Activated CD8-positive, alpha-beta memory T cell treated with anti-CD3 and anti-CD28 coated beads for 1 hour (primary cell): ENCODE measurements at places on chromosomes 3 and 15.

DNA sequence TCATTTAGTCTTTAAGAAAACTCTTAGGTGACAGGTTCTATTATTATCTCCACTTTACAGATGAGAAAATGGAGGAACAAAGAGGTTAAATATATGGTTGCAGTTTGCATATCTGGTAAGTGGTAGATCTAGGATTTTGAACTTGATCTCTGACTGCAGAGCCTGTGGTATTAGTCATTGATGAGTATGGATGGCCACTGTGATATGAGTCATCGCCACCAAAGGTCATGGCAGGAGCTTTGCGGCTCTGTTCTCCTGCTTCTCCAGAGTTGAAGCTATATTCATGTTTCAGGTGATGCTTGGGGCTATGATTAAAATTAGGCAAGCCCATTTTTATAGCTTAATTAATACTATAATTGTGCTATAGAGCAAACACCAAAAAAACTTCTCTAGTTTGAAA lies 306.2 kb upstream of the DPPA4 start:
- no peak for DNase-seq

DNA sequence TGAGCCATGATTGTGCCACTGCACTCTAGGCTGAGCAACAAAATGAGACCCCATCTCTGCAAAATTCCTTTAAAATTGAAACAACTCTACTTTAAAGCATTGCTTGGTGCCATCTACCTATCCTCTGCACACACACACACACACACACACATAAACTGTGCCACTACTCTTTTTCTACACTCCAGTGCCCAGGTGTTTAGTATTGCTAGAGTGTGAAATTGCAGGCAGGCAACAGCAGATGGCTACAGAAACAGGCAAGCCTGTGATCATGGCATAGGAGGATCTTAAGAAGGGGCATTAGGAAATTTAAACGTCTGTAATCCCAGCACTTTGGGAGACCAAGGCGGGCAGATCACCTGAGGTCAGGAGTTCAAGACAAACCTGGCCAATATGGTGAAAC lies 39.0 kb downstream of the SIDT1 start:
- no peak for DNase-seq

GRCh38 chr15:40029979-40030893 lies 8.7 kb downstream of the SRP14 start:
- no peak for DNase-seq

- DNase-seq, result no peak
Measured at GRCh38 chr15:33864360-33865075, 103.8 kb upstream of the CHRM5 start.

- no peak for DNase-seq
Measured at GRCh38 chr15:100526027-100526481, 2.7 kb downstream of the CERS3 start.

- no peak for DNase-seq
Measured at GRCh38 chr15:28994142-28994830, 108.5 kb downstream of the APBA2 start.

DNA sequence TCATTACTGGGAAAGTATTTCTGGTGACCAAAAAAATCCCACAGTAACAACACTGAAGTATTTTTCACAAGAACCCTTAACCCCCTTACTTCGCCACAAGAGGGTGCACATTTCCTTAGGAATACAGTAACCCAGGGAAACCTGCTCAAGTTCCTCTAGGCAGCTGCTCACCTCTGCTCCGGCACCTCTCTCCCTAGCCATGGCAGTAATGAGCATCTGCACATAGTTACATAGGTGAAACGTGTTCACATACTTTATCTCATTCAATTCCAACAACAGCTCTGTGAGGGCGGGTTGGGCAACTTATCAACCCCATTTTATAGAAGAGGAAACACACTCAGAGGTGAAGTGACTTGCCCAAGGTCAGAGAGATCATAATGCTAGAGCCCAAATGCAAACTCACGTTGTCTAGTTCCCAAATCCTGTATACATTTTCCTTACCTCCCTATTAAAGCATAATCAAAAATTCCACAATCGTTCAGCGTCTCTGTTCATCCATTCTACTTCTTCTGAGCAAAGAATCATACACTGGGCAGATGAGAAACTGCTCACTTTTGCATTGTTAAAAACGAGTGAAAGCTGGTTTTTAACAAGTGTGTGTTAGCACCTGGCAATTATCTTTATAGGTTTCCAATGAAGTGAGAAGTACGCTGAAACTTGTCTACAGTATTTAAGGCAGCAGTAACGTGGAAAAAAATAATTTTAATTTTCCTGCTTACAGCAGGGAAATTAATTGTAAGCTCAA lies 90.7 kb downstream of the IGF2BP2 start:
- DNase-seq, result no peak

GRCh38 chr3:196198771-196199753 lies 12.1 kb downstream of the ZDHHC19 start:
- no peak for DNase-seq

DNA sequence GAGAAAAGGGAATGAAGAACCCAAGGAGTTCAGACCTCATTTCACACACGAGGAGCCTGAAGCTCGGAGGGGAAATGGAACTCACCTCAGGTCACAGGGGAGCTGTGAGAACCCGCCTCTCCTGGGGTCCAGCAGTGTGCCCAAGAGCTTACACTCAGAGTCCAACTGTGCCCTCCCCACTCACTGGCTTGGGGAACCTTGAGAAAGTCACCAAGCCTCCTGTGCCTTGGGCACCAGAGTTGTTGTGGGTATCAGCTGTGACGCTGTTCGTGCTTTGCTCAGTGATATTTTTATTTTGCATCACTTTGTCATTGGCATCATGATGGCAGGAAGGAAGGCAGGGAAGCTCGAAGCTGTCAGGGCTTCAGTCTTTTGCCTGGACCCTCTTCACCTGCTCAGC lies 83.4 kb downstream of the TLE3 start:
- DNase-seq, result no peak

DNA sequence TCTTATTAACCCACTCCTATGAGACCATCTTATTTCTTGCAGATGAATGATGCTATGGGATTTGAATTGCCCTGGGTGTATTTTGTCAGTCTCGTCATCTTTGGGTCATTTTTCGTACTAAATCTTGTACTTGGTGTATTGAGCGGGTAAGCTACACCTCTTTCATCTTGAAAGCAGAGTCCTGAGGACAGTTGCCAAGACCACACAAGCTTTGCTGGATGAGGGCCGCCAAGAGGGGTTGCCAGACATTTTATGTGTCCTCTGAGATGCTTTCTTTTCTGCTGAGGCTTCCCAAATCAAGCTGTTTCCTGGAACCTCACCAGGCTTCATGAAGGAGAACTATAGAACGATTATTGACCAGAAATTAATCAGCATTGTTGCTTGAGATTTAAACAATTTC lies 173.2 kb downstream of the CHDH start:
- DNase-seq, result no peak

DNA sequence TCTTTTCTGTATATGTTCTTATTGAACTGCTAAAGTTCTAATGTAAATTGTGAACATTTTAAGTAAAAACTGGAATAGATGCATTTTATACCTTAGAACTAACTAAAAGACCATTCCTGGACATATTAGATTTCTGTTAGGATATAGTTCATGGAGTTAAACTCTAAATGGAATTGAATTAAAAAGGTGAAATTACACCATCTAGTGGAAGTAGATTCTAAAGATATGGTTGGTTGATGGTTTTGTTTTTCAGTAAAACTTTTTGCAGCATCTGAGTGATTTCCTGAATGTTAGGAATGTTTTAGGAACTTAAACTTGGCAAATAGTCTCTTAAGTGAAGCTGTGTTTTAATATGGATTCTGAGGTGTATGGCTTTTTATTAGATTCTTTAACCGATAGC lies 96.8 kb downstream of the SLMAP start:
- no peak for DNase-seq

- DNase-seq, result no peak
Measured at GRCh38 chr3:126691765-126692164, 12.3 kb upstream of the CHCHD6 start.

GRCh38 chr15:41584636-41585126 lies 25.7 kb downstream of the TYRO3 start:
- no peak for DNase-seq

DNA sequence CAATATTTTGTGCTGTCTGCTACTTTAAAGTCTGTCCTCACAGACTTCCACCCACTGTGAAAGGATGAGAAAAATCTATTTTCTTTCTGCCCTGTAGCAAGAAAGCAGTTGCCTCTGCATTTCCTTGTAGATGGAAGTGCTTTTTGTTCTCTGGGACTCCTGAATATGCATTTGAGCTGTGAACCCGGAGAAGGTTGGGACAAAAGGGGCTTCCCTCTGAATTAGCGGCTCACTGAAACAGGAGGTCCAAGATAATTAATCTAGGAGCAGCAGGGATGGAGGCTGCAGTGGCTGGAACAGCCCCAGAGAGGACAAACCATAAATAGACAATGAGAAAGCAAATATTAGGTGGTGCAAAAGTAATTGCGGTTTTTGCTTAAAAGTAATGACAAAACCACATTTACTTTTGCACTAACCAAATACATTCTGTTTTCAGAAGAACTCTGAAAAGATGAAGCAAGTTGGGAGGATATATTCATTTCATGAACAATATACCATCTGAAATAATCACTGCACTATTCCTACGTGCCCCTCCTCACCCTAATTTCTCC lies 143.4 kb upstream of the KBTBD8 start:
- DNase-seq, result no peak

DNA sequence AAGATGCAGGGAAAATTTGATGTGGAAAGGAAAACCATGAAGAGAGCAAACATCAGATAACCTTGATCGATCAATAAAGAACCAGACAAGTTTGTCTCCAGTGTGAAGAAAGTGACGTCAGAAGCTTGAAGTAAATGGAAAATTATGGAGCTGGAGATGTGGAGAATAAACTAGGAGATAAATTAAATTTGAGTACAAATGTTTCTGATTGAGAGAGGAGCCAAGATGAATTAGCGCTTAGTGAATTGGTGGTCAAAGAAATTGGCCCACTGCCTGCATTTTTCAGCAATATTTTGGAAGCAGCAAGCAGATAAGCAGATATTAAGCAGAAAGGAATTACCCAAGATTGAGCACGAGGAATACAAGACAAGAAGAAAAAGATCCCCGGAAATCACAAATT lies 567.3 kb upstream of the ZNF385D start:
- DNase-seq, result no peak

GRCh38 chr3:66907136-66907535 lies 91.0 kb upstream of the KBTBD8 start:
- DNase-seq, result no peak

DNA sequence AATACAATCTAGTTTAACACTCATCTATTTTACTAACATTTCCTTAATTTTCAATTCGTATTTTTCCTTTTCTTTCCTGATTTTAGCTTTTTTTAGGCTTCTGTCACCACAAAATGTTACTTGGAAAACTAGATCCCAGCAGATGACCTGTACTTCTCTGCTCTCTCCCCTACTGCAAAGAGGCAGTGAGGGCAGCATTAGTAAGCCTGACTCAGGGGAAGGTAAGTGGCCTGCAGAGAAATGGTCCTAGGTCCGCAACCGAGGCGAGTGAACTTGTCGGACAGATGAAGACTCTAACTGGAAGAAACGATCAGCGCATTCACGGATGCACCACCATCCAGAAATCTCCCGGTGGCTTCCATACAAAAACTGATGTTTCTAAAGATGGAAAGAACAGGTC lies 20.4 kb downstream of the TMEM43 start:
- no peak for DNase-seq

DNA sequence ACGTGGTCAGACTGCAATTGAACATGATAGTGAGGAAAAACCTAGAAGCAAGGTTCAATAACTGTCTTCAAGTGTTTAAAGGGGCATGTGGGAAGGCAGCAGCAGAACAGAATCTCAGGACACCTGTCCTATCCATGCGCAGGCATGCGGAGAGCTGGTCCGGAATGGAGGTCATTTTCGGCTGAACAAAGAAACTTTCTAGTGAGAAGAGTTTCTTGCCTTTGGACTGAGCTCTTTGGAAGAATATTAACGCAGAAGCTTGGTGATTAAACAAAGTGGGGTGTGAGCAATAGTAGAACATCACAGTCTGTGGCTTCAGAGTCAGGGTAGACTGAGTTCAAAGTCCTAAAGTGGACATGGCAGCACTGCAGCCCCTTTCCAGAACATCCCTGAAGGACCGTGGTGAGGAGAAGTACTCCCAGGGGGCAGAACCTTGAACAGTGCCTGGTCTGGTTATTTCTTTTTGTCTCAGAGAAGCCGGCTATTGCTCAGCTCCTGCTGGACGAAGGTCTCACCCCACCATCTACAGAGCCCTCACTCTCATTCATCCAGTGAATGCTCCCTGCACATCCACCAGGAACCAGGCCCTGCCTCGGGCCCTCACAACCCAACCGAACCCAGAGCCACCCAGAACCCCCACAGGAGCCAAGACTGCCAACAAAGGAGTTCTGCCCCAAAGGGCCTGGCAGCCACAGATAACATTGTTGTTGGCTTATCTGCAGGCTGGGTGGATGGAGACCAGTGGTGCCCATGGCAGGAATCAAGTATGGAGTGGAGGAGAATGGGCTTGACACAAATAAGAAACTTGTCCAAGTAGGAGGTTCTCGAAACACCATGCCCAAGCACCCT lies 2.8 kb upstream of the SSUH2 start:
- no peak for DNase-seq

- no peak for DNase-seq
Measured at GRCh38 chr3:32603064-32603463, 32.4 kb upstream of the DYNC1LI1 start.

GRCh38 chr15:62781081-62781497 lies 261.5 kb upstream of the TPM1 start:
- no peak for DNase-seq

GRCh38 chr3:39127269-39127907 lies 19.9 kb downstream of the TTC21A start:
- no peak for DNase-seq

GRCh38 chr3:99384596-99384995 lies 253.8 kb upstream of the COL8A1 start:
- DNase-seq, result no peak

DNA sequence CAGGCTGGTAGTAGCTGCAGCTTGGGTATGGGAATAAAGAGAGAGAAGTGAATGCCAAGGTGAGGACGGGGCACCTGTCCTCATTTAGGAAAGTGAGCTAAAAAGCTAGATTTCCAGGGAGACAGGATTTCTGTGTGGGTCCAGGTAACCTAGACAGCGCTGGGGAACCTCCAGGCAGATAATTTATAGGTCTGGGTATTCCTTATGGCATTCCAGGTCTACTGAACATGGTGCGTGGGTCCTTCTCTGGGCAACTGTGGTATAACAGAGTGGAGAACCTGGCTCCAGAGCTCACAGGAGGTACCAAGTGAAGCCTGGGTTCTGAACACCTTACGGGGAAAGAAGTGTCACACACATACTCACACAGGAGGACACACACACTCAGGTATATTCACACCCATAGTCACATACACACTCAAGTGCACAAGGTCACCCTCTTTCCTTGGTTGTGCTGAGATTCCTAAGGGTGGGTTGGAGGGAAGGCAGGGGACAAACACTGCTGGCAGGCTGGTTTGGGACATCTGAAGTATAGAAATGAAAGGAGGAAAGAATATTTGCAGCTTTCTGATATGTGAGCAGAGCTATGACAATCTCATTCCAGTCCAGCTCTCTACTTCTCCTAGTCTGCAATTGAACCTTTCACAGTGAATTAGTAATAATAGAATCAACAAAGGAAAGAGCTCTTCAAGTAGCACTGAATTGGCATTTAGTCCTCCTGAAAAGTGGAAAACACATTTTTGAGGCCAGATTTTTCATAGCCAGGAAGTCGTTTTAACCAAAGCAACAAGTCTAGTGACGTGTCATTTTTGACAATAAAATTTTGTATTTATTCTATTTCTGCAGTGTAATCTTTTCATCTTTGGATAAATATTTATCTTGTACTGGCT lies 37.4 kb upstream of the ITGA11 start:
- no peak for DNase-seq
